Activated CD4-positive, alpha-beta T cell treated with anti-CD3 and anti-CD28 coated beads, Interleukin-2, amount 50 U/mL, for 16 hours (primary cell): ENCODE measurements at places on chromosomes 2 and 18.

- DNase-seq: no peak
Observed at GRCh38 chr2:208210688-208211451, 21.0 kb upstream of the C2orf80 start.

DNA sequence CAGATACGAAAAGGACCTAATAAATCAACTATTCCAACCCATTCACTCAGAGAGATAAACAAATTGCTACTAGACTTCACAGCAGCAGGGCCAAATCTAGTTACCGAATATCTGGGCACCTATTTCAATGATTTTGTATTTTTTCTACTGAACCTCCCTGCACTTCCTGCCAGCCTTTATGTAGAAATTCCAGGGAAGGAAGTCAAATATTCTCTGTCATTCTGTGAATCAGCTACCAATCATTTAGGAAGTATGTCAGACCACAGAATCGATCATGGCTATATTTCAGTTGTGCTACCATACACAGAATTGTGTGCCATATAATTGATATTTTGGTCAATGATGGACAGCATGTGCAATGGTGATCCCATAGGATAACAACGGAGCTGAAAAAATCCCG, 109.6 kb upstream of the SPOPL start:
- DNase-seq: no peak

GRCh38 chr18:73677450-73677849, 470.2 kb downstream of the FBXO15 start:
- no peak for DNase-seq

DNA sequence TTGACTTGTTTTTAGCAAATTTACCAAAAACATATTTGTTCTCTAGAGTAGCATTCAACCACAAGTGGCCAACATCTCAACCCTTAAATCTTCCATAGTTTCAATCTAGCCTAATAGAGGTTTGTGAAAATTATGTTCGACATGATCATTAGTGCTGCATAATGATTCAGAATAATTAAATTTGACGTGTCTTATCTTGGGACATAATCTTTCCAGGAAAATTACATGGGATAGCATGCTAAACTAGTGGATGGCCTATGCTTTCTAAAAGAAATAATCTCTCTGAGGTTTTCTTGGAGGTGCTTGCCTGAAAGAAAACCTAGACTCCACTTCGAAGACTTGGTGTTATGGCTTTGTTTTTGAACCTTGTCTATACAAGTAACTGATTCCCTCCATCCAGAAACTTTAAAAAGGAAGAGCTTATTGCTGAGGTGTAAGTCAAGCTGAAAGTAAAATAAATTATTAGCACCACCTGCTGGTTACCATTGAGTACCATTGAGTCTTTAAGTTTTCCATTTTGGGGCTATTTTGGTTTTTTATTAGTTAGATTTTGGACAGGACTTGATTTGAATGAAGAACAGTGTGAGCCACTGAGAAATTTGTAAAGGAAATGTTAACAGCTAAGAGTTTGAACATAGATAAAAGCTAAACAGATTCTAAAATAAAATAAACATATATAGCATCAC, 32.7 kb downstream of the COX7A2L start:
- peak; percentile 27 for DNase-seq

DNA sequence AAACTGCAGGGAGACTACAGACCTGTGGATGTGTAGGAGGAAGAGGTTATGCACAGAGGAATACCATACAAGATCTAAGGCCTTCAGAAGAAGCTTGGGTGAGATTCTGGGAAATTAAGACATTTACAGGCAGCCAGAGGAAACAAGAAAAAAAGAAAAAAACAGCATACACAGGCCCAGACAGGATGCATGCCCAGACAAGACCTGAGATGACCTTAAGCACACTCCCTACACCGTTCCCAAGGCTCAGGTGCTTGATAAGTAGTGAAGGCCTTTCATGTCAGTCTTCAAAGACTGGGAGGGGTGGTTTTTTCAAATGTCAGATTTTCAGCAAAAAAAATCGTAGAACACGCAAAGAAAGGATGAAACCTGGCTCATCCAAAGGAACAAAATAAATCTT, 83.0 kb downstream of the CCDC138 start:
- DNase-seq: no peak

DNA sequence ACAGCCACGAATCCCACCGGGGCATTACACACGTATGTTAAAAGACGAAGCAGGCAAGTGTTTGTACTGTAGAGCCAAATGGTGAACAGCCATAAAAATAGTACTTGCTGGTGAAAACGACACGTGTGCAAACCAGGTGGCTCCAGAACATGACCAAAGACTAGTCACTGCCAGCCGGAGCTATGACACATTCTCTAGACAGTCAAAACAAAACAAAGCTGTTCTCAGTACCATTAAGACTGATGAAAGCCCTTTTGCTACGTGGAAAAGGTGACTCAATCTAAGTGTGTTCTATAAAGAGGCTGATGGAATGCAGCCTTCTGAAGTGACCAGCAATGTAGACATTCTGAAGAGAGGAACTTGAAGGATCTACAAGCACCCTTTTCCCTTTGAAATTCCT, 367.7 kb upstream of the NETO1 start:
- DNase-seq: peak; percentile 11

DNA sequence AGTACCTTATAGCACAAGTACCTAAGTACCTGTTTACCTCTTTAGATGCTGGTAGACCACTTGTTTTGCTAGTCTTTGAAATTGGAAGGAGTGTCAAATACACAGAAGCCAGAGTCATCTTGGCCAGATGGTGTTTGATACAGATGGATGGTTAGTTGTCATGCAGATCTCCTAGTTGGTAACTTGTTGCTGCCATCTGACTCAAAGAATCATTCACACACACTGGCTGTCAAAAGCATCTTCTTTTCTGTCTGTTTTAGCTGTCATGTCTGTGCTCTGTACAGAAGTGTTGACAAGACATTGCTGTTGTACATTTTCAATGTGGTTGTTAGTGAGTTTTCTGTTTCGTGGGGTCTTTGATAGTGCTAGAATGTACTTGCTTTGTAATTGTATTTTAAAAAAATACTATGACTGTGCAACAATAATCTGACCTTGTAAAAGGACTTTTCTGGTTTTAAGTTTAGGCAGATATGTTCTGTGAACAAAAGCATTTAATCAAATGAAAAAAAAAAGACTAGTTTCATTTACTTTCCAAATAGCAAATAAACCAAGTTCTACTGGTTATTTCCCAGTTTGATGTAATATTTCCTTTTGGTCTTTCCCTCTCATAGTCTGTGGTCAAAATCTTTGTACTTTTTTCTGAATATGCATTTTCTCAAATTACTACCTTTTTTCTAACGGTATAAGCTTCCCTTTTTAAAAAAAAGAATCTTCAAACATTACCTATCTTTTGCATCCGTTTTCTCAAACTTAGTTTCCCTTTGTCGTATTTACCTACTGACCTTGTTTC, 39.9 kb downstream of the TANK start:
- DNase-seq: peak; percentile 48

DNA sequence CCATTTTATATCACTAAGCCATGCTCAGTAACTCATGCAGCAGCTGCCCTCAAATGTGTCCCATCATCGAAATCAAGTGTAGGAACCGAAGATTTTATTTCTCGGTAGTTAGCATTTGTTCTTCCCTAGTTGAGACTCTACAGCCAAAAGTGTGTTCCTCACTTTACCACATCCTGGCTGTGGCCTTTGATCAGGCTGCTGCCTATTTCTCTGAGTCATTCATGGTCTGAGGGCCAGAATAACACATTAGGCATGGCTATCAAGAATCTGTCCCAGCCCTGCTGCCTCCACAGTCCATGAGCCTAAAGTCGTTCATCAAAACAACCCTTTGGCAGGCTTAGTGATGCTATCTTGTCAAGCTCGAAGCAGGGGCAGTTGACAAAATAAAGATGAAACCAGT, 300.1 kb downstream of the TDRD15 start:
- no peak for DNase-seq

DNA sequence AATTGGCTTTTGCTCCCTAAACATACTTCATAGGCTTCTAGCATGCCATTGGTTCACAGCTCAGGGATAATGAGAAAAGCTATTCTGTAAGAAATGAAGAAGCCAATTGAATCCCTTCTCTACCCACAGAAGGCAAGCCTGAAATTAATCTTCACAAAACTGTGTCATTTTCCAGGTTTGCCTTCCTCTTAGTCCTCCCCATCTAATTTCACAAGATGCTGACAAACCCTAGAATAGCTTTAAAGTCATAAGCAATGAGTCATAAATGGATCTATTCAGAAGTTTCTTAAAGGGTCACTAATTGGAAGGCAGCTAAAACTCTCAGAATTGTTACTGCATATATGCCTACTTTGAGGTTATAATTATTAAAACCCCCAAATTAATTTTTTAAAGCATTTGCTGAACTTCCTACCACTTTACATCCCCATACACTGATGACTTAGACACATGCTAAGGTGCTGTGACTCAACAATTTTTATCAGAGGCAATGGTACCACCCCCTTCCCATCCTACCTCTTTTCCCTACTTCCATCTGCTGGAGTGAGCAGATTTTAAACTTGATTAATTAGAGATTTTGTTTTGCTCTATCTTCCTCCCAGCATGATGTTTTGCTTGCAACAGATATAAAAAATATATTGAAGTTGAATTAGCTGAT, 51.3 kb upstream of the NABP1 start:
- DNase-seq: no peak

- no peak for DNase-seq
Observed at GRCh38 chr2:99827296-99827999, 314.9 kb downstream of the AFF3 start.
